SK-N-SH treated with all-trans-retinoic acid at 6 μM for 48 hours (cell line): ENCODE measurements at places on chromosomes 12 and 14.

- ATAC-seq = no peak
Measured at GRCh38 chr14:96514694-96515093, 12.5 kb downstream of the PAPOLA start.

GRCh38 chr12:75341873-75342272 is 7.4 kb downstream of the GLIPR1L1 start:
- no peak for ATAC-seq

DNA sequence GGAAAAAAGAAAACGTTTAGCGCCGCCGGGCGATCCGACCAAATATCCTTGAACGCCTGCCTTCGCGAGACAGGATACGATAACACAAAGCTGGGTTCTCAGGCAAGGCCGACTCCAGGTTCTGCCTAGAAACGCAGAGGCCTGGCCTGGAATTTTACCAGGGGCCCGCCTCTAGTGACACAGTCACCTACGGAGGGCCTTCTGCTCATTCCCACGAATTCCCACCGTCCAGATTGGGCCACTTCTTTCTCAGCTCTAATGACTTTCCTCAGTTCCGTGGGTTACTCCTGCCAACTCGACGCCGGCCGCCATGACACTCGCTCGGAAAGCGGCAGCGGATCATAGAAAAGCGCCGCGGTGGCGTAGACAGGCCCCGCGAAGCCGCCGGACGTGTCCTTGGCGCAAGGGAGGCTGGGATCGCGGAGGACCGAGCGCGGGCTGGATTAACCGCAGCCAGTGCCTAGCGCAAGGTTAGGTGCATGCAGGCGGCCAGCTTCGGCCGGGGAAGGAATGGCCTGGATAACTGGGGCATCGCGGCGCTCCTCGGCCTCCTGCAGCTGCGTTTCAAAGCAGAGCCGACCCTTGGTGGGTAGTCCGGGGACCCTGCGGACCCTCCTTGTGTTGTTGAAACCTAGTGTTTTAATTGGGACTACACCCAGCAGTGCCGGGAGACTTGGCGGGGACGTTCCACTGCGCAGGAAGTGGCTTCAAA is at the start of gene TRIP11:
Gene TRIP11, minus strand, starts transcription at position 341 of the 712 bp plus-strand sequence. CDS start 374 bp downstream, outside the sequence.
- ATAC-seq = peak; percentile 99

DNA sequence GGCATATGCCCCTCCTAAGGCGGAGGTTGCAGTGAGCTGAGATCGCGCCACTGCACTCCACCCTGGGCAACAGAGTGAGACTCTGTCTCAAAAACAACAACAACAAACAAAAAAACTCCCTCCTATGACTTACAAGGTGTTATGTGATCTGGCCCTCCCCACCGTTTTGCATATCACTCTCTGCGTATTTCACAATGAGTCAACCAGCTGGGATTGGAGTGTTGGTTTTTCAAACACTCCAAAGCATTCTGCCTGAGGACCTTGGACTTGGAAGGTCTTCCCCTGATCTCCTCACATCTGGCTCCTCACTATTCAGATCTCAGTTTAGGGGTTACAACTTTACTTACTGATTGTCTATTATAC is 14.0 kb downstream of the MANSC1 start:
- no peak for ATAC-seq

DNA sequence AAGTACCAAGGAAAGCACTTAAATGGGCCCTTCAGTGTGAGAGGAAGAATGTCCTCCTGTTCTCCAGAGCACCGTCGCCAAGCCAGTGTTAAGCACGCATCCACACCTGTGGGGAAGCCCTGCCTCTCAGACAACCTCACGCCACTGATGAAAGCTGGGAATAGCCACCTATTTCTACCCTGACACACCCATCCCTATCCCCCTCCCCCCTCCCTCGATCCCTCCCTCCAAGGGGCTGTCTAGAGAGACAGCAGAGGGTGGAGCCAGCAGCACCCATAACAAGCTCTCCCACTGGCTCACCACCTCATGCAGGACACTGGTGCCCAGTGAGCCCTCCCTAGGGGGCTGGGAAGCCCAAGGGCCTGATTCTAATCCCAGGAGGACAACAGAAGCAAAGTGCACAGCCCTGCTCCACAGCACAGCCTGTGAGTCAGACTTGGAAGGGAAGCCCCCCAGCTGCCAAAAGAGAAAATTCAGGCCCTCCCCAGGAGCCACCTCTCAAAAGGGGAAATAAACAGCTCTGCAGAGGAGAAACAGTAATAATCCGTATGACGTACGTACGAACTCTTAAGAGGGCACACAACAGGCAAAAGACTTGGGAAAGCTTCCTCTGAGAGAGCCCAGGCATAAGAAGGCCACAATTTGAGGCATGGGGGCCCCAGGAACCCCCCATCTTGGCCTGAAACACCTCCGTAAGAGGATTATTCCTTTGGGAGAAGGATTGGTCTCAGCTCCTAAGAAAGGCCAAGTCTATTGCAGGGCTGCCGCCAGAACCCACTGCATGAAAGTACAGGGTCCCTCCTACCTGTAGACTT is 7.8 kb downstream of the PITPNM2 start:
- no peak; the same call in 2 of the 3 replicates for ATAC-seq

DNA sequence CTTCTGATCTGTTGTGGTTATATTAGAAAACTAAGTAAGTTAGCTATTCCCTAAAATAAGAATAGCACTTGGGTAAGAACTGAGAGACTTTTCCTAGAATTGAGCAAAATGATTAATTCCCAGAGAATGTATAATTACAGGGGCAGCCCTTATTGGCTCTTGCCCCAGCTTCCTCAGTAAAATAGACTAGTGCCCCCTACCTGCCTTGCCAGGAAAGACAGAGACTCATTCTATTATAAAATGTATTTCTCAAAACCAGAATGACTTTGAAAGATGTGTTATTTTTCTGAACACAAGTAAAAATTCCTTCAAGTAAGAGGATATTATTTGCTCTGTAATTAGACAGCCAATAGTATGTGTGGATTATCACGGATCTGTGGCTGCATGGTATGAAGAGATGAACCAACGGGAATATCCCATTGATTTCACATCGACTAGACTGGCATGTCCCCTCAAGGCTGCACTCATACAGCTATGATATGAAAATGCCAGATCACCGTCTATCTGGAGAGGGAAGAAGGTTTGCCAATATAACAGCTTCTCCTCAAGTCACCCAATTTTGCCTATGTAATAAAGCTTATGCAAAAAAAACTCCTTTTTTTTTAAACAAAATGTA is 7.4 kb upstream of the GLRX5 start:
- ATAC-seq = peak; percentile 83

GRCh38 chr14:79084861-79085260 is 914.7 kb downstream of the NRXN3 start:
- ATAC-seq = no peak

GRCh38 chr12:56165369-56165768 is 7.2 kb downstream of the MYL6 start:
- peak; percentile 2 for ATAC-seq

DNA sequence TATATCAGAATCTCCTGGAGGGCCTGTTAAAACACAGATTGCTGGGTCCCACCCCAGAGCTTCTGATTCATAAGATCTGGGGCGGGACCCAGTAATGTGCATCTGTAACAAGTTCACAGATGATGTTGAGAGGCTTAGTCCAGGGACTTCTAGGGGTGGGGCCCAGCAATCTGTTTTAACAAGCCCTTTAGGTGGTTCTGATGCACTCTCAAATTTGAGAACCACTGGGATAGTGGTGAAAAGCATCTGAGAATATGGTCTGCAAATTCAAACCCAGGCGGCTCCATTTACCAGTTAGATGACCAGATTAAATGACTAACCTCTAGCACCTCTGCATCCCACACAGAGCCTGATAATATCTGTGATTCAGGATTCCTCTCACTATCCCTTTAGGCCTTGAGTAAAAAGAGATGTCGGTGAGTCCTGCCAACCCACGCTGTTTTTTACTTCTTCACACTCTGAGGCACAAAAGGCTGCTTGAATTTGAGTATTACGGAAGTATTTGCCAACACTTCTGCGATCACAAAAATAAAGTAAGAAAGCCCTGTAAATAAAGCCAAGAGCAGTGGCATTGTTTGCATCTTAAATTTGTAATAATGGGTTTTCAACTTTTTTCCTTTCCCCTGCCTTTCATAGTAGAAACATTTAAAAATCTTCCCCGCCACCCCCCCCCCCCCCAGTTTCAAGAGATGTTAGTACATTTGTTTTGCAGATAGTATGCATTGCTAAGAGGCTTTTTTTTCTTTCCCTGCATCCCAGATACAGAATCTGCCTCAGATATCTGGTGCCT is 1.8 kb upstream of the FRS2 start:
- no peak for ATAC-seq

- no peak for ATAC-seq
Measured at GRCh38 chr12:131251336-131252101, 297.8 kb downstream of the ADGRD1 start.

GRCh38 chr12:26011099-26011498 is 52.6 kb downstream of the RASSF8 start:
- ATAC-seq = peak; percentile 65; the same call in 2 of the 3 replicates

GRCh38 chr12:50403001-50403440 is 2.3 kb downstream of the LARP4 start:
- ATAC-seq = no peak

DNA sequence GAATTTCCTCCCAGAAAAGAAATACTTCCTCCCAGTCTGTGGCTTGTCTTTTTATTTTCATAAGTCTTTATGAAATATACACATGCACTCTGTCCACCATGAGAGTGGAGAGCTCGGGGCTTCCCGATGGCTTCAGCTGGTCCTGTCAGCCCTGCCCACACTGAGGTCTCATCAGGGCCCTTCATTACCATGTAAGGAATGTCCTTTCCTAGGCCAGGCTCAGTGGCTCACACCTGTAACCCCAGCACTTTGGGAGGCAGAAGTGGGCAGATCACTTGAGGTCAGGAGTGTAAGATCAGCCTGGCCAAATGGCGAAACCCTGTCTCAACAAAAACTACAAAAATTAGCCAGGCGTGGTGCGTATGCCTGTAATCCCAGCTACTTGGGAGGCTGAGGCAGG is 77.0 kb downstream of the CPSF2 start:
- no peak for ATAC-seq

GRCh38 chr14:99735189-99736135 is 51.4 kb downstream of the CYP46A1 start:
- ATAC-seq = no peak
